ENCODE measurements at places on chromosomes 1 and 21.

DNA sequence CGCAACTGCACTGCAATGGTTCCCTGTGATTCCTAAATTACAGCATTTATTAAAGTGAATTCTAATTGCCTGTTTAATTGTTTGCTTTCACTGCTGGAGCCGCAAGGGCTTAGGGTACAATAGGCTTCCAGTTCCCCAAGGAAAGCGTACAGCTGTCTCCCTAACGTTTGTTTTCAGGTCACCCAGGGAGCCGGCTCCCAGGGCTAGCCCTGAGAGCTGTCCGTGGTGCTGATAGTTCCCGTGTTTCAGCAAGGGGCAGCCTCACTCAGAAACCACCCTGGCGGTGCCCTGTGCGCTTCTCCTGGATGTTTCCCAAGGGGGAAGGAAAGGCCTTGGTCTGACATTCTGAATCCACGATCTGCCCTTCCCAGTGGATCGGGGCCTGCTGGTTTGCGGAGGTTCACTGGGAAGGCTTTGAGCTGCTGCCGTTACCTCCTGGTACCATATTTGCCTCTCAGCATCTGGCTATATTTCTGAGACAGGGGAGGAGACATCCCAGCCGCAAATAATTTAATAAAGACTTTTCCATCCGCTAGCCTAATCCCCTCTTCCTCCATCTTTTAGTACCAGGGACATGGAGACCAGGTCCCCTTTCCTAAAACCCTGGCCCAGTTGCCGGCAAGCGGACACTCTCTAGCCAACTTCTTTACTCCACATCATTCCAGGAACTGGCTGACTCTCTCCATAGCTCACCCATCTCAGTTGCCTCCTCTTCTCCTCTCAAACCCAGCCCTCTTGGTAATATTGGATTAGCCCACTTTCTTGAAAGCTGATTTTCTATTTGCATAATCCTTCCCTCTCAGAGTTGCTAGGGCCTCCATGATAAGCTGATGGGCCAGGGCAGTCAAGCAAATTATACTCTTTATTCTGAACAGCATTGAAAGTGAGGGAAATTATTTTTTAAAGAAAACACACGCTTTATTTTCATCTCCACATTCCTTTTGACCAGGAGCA lies 149.0 kb downstream of the IGSF21 start:
- DNase-seq, result peak; percentile 22

DNA sequence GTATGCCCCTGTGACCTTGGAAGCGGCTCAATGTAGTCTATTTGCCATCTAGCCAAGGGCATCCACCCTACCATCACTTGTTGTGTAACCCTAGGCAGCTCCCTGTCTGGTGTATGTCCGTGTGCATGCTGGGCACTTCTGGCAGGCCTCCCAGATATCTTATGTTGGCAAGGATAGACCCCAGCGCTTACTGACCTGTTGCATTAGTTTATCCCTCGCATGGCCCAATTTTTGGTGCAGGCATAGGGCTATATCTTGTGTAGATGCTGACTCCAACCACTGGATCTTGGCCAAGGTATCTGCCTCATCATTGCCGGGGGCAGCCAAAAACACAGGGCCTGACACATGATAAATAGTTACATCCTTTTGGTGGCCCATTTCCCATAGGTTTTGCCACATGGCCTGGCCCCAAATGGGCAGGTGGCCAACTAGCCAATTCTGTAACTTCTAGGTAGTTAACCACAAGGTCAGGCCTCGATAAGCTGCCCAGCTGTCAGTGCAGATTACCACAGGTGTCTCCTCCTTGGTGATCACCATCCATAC lies 14.0 kb upstream of the TBX19 start:
- no peak for DNase-seq

GRCh38 chr1:21361506-21361905 lies 71.2 kb upstream of the ECE1 start:
- DNase-seq, result no peak

GRCh38 chr1:100924212-100924611 lies 28.3 kb downstream of the SLC30A7 start:
- no peak for DNase-seq

DNA sequence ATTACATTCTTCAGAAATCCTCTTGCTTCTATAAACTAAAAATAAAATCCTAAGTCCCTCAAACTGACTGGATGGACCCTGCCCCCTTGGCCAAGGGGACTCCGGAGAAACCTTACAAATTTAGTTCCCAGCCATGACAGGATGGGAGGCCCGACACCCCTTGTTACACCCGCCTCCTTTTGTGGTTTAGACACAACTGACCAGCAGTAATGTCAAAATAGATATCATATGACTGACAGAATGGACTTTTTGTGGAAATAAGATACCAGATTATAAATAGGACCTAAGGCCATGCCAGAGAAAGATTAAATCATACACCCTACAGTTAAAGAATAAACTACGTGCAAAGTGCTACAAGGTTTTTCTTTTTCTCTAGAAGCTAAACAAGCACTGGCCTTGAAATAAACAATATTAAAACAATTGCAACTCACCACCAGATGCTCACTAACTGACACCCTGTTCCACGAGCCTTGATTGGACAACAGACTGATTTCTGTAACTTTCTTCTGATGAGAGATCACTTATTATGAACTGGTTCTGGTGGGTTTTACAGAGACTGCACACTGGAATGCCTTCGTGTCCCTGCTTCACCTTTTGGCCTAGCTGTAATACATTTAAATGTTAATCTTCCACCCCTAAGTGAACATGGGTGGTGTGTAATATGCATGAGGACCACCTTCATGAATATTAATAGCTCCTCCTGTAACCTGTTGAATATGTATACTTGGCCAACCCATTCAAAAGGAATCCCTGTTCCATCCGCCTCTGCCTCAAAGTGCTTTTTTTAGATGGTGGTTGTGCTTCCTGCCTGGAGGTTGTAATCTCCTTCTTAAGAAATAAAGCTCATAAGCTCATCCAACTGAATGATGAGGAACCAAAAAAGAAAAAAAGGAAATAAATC lies 99.6 kb downstream of the ODF2L start:
- no peak for DNase-seq

DNA sequence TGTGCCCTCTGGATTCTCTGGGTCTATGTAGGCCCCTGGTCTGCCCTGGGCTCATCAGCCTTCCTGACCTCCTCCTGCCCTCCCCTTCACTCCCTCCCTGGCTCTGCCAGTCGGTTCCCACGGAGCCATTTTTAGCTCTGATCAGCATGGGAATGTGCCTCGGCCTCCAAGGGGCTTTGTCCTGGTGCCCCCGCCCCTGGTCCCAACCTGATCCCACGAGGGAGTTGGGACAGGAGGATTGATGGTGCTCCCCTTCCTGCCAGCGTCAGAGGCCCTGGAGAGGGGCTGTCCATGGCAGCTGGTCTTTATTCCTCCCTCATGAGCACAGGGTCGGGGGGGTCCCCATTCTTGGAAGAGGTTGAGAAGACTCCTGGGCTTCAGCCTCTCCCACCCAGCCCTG lies 24.9 kb downstream of the ETNK2 start:
- DNase-seq, result no peak

DNA sequence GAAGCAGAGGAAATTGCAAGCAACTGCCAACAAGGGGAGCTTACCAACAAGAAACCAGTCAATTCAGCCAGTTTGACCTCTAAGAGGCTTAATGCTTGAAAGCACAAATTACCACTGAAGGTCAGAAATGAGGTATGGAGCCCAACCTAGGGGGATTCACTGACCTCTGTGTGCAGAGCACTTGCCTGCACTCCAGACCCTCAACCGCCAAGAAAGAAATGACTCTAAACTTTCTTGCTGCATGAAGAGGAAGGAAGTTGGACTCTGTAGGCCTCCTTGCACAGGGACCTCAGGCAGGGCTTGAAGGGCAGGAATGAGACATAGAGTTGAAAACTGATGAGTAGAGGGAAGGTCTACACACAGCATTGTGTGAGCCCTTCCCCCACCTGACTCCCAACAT lies 10.0 kb downstream of the ARMH1 start:
- DNase-seq, result no peak

DNA sequence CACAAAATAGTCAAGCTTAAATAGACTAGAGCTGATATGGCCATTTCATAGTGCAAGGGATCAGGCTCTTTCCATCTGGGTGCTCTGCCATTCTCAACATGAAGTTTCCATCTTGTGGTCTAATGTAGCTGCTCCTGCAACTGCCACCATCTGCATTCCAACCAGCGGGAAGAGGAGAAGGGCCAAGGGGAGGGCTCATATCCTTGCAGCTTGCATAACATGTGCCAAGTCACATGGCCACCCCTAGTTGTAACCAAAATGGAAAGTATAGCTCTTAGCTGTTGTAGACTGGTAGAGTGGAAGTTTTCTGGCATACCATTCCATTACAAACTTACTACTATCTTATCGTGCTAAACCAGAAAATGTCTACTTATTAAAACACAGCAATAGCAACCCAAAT lies 38.9 kb upstream of the IVNS1ABP start:
- DNase-seq, result no peak

- DNase-seq, result no peak
Measured at GRCh38 chr1:178945763-178946266, 74.9 kb upstream of the ANGPTL1 start.

DNA sequence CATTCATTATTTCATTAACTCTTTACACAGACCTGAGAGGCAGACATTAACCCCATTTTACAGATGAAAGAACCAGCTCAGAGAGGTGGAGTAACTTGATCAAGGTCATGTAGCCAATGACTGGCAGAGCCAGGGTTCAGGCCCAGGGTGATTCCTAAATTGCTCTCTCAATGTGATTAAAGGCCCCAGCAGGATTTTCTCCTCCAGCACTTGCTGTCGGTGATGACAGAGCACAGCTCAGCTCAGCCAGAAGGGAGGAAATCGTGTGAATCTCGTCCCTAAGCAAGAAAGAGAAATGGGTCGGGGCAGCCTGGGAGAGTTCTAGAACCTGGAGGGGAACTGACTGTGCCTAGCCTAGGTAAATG lies 19.5 kb upstream of the RNF19B start:
- no peak for DNase-seq

- DNase-seq, result no peak
Measured at GRCh38 chr1:24283326-24284155, 35.6 kb upstream of the GRHL3 start.

DNA sequence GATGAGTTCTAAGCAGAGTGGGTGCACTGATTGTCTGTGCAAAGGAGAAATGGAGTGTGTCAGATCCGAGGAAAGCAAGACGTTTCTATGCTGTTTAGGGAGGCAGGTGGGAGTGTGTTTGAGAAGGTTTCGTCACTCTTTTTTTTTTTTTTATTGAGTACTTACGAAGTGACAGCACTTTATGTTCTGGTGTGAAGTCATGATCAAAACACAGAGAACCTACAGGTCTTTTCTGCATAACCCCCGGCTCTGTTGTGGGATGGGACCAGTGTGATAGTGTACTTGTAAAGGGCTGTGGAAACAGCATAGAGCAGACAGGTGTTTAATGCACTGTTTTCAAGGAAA lies 26.7 kb downstream of the MIA3 start:
- DNase-seq, result no peak

DNA sequence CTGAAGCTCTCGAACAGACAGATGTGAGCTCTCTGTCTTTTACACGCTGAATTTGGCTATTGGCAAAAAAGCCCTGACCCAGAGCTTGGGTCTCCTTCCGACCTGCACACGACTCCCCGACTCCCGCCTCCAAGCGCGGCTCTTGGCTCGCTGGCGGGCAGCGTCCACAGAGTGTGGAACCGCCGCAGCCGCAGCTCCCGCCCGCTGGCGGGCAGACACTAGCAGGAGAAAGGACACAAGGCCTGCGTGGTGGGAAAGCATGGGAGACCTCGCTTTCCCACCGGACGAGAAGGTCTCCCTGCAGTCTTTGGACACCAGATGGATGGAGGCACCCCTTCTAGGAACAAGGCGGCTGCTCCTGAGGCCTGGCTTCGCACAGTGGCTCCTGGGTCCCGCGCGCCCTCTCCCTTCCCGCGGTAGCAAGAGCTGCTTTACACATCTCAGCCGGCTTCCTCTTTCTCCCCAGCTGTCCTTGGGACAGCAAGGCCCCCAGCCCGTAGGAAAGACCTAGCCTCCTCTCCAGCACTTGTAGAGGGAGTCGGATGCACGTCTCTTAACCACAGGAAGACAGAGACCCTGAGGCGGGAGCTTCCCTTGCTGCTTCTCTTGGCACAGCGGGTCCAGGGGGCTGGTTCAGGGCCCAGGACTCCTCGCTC lies 92.1 kb downstream of the PRKAB2 start:
- DNase-seq, result no peak

GRCh38 chr1:201361652-201362504 lies 15.6 kb downstream of the TNNT2 start:
- peak; percentile 79 for DNase-seq

DNA sequence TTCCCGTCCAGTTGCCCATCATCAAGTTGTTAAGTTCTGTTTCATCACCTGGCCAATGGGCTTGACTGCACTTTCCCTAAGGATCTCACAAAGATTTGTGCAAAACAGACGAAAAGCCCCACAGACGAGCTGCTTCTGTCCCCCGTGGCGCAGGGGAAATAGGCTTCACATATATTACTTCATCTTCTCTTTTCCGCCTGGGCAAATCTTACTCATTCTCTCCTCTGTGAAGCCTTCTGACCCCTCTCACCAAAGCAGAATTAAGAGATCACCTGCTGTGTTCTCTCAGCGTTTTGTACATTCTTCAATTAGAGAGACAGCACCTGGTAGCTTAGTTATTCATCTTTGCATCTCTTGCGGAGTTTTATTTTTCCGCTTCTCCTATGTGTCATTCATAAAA lies 129.8 kb downstream of the IGSF21 start:
- no peak for DNase-seq

DNA sequence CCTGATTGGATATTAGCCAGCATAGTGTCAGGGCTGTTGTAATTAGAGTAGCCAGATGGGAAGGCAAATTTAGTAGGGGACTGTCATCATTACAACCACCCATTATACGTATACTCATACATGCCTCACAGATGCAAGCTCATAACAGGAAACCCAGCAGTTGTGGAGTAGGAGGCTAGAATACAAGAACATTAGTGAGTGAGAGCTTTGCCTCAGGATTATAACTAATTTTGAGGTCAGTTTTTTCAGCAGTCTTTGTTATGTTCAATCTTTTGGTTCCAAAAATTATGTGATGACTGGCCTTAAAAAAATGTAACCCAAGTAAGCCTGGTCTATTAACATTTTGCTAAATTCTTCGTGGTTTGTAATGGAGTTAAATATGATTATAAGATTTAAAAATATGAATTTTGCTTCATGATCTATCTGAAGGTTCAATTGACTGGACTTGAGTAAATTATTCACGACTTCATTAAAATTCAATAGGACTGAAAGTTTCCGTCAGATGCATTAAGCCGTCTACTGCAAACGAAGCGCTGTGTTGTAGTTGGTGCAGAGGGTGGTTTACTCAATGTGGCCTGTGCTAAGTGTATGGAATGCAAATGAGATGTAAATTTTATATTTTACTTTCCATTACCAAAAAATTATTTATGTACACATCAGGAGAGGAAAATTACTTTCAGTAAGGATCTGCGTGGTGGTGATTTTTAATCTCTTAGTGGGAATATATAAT lies 48.8 kb downstream of the KCNK1 start:
- no peak for DNase-seq

GRCh38 chr1:173410133-173410793 lies 66.9 kb upstream of the PRDX6 start:
- no peak for DNase-seq

- peak; percentile 52 for DNase-seq
Measured at GRCh38 chr1:228830954-228831481, 95.7 kb downstream of the RHOU start.
